ENCODE measurements at places on chromosomes 2 and 18.

GRCh38 chr18:23383494-23383893, 69.6 kb upstream of the RIOK3 start:
- DNase-seq = no peak

- no peak for DNase-seq
Measured at GRCh38 chr18:61183798-61184197, 149.4 kb upstream of the CDH20 start.

- peak; percentile 79 for DNase-seq
Measured at GRCh38 chr2:96960153-96960961, 26.0 kb downstream of the FAM178B start.

DNA sequence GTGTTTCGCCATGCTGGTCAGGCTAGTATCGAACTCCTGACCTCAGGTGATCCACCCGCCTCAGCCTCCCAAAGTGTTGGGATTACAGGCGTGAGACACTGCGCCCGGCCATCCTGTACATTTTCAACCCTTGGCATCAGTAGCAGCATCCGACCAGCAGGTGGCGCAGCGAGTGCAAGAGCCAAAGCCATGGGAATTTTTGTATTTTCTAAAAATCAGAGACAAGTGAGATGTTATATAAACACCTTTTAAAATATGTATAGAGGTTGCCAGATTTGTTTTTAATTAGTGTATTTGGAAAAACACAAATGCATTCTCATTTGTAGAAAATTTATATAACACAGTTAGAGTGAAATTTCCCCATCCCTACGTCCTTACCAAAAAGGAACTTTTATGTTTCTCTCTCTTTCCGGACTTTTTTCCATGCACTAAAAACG, 36.8 kb downstream of the MOGAT1 start:
- DNase-seq = no peak

GRCh38 chr18:75037689-75037955, 171.3 kb downstream of the PTGR3 start:
- no peak for DNase-seq
